Stimulated activated CD8-positive, alpha-beta memory T cell treated with anti-CD3 and anti-CD28 coated beads, Interleukin-2, amount 100 ng/mL, for 1 hour (primary cell): ENCODE measurements at places on chromosomes 1 and 21.

- no peak for DNase-seq
Observed at GRCh38 chr1:207848234-207848633, 62.7 kb downstream of the CD34 start.

- no peak for DNase-seq
Observed at GRCh38 chr1:192579010-192579738, 3.6 kb downstream of the RGS1 start.

DNA sequence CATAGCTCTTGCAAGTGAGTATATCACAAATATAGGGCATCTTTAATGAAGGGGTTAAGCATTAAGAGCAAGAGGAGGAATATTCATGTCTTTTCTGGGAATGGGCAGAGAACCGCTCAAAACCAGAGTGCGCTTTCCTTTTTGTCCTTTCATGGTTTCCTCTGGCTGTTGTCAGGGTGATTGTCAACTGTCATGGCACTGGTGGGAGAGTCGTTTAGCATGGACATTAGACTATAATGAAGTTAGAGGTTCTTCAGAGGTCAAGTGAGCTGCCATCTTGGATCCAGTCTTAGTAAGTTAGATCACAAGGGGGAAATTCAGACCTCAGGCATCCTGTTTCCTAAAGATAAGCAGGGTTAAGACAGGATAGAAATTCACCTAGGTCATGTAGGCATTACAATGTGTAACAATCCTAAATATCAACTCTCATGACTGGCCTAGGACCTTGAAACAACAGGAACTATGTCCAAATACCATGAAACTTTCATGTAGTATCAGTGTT is 12.1 kb upstream of the COA6 start:
- DNase-seq, result no peak

DNA sequence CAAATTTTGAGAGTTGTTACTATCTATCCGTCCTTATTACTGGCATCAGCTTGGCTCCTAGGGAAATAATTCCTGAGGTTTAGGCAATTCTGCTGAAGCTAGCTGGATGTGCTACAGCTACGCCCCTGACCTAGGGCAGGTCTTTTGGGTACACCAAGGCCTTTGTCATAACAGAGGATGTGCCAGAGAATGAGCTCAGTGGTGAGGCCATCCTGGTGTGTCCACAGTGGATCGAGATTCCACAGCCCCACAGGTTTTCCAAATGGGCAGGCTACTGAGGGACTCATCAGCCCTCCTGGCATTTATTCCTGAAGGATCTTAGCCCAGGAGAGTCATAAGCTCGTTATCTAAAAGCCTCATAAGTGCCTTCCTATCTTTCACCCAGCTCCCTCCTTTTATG is 475.2 kb upstream of the USP24 start:
- no peak for DNase-seq

DNA sequence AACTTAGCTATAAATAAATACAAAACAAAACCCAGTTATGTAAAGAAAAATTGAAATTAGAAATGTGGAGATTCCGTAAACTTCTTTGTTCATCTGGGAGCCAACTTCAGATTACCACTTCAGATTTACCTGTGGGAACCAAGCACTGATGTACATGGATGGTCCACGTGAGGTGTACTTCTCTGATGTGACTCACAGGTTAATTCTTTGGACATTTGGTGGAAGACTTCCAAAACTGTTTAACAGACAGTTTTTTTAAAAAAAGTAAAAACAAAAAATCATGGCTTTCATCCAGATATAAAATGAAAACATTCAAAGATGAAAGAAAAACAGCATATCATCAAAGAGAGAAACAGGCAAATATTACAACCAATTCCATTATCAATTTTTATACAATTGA is 92.0 kb downstream of the MAST2 start:
- no peak for DNase-seq

DNA sequence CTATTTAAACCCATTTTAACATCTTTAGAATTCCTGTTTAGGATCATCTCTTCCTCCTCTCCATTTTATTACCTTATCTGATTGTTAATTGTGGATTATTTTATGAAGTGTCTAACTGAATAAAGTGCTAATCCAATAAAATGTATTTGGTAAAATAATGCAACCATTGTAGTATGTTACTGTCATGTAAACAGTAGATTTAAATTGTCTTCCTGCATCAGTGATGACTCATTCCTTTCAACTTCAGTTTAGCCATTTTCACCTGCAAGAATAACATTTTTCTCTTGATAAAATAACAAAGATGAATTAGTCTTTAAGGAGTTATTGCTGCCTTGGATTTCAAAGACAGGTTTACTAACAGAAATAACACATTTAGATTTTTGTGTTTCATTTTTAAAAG is 5.4 kb downstream of the PPP2R5A start:
- DNase-seq, result no peak

DNA sequence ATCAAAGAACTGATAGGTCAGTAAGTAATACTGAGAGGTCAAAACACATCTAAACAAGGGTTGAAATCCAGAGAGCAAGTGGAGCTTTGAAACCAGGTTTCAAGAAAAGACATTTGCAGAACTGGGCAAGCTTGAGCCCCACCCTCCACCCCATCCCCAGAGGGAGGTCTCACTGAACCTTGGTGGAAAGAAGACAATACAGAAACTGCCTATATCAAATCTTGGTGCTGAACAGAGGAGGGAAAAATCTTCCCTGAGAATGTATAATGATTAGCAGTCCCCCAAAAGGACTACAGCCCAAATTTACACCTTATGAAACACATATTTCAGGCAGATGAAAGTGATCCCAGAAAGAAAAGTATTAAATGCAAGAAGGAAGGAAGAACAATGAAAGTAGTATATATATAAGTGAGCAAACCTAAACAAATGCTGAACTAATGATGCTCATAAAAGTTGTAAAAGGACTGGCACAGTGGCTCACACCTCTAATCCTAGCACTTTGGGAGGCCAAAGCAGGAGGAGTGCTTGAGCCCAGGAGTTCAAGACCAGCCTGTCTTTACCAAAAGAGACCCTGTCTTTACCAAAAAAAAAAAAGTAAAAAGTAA is 12.4 kb downstream of the ZBTB17 start:
- DNase-seq, result no peak

DNA sequence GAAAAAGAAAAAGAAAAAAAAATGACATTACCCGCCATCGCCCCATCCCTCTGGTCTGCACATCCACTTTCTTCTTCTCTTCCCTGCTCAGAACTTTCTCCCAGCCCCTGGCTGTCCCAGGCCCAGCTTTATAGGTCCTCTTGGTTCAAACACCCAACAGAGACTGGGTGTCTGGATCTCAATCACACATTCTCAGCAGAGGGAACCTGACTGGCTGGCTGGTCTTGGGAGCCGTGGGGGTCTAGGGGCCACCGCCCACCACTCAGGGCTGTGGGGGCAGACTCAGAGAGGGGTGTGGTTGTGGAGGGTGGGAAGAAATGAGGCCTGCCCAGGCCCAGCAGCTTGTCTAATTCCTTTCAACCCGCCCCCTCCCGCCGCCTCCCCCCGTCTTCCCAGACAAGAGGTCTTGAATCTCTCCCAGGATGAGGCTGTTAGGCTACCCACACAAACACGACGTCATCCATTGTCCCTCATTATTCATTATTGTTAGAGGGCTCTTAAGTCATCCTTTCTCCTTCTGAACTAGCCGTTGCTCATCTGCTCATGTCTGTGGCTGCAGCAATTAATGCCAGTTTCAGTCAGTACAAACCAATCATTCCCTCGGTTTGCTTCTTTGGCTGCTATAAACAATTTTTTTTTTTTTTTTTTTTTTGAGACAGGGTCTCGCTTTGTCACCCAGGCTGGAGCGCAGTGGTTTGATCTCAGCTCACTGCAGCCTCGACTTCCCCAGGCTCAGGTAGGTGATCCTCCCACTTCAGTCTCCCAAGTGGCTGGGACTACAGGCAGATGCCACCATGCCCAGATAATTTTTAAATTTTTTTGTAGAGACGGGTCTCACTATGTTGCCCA is 40.6 kb upstream of the CLIC4 start:
- DNase-seq, result no peak

- no peak for DNase-seq
Observed at GRCh38 chr1:27672750-27673112, 739 bp upstream of the IFI6 start.

DNA sequence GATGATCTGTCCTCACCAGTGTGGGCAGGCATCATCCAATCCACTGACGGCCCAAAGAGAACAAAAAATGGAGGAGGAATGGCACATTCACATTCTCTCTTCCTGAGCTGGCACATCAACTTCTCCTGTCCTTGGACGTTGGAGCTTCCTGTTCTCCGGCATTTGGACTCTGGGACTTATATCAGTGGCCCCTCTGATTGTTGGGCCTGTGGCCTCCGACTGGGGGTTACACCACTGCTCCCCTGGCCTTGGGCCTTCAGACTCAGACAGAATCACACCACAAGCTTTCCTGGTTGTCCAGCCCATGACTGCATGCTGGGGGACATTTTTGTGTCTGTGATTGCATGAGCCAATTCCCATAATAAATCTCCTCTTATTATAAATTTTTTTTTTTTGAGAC is 20.1 kb downstream of the IFNLR1 start:
- no peak for DNase-seq

DNA sequence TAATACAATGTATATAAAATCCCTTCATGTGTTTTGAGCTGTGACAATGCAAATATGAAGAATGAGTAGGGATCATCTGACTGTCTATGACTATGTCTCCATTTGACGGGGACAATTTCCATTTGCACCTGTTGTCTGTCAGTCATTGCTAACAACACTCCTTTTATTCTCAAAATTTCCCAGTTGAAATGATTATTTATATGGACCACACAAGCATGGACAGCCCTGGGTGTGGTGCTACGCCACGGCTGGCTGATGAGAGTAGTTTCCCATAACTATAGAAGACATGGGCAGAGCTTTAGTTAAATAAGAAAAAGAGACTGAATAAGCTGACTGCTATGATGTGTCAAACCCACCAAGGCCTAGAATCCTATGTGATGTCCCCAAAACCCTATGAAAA is 135.8 kb downstream of the MAP3K21 start:
- DNase-seq, result no peak

GRCh38 chr1:237115035-237115434 is 73.1 kb downstream of the RYR2 start:
- DNase-seq, result no peak

DNA sequence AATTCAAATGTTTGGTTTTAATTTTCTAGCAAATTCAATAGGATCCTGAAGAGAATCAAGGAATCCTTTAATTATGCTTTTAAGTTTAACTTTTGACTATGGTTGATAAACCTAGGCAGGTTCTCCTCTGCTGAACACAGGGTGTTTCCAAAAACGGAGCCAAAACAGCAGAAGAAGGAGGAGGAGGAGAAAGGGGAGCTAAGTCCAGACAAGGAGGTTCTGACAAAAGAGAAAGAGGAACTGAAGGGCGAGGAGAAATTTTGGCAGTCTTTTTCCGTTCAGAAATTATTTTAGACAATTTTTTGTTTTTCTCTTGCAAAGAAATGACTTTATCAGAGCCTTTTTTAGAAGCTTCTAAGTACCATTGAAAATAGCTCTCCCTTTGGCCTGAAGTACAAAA is 33.2 kb upstream of the FNBP1L start:
- DNase-seq, result no peak

DNA sequence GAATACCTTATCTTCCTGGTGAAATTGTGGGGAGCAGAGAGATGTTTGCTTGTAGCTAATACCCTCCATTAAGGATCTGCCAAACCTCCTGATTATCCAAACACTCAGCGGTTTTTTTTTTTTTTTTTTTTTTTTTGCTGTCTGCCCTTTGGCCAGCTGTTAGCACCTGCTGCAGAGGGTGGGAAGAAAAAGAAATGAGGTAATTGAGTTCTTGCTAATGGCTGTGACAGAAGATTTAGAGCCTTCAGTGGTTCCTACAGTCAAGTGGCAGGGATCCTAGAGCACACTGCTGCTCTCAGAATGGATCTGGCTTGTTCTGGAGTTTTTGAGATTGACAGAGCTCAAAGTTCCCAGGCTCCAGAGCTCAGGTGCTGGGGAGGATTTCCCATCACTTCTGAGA is 342.5 kb downstream of the DISC1 start:
- DNase-seq, result no peak

GRCh38 chr1:234478152-234478480 is 863 bp downstream of the TARBP1 start:
- DNase-seq, result peak; percentile 49

DNA sequence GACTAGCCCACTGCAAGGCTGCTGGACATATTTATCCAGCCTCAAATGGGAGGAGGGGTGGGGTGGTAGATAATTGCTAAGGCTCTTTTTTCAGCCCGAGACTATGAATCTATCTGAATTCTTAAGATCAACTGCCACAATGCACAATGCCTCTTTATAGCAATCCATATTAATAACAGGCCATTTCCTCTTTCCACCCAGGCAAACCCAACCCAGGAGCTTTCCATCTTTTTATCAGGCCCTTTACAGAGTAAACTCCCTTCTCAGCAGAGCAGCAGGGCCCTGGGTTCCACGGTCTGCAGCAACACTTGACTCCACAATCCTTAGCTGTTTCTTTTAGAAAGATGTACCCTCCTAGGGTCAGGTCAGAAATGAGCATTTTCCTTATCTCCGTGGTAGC is 806 bp downstream of the DDOST start:
- no peak for DNase-seq

DNA sequence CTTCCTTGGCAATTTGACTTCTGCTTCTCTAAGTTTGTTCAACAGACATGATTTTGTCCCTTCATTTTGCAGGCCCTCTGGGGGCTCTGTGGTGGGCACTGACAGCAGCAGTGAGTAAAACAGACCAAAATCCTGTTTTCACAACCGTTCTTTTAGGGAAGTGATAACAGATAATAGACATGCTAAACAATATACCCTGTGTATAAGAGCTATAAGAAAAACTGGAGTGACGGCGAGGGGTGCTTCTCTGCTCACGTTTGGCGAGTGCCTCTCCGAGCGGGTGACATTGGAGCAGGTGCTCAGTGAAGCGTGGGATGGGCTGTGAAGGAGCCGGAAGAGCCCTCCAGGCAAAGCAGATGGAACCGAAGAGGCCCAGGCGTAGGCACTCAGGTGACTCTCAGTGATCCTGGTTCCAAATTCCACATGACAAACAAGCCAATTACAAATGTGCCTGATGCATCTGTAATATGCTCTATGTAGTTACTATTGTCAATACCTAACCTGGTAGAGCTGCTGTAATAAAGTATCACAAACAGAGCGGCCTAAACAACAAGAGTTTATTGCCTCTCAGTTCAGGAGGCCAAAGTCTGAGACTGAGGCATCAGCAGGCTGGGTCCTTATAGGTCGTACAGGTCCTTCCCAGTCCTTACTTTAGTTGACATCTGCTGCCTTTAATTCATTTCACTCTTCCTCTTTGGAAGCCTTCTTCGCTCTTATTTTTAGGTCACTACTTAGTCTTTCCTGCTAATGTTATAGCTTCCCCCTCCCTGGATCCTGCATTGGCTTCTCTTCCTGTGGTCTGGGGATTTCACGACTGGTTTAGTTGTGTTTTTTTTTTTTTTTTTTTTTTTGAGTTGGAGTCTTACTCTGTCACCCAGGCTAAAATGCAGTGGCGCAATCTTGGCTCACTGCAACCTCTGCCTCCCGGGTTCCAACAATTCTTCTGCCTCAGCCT is 20.1 kb downstream of the OR2B11 start:
- no peak for DNase-seq

- DNase-seq, result no peak
Observed at GRCh38 chr1:208004851-208005250, 93.9 kb upstream of the CD34 start.
